Upper lobe of right lung (tissue), 1 donor: ENCODE measurements at places on chromosomes 6 and 20.
A peak's percentile ranks its signal among the peaks of the same experiment; 100 is the strongest.

GRCh38 chr20:2799271-2799670 is 1.2 kb downstream of the CPXM1 start:
- DNase-seq = no peak

- no peak for DNase-seq
Measured at GRCh38 chr6:88536071-88536625, 370.0 kb upstream of the CNR1 start.

DNA sequence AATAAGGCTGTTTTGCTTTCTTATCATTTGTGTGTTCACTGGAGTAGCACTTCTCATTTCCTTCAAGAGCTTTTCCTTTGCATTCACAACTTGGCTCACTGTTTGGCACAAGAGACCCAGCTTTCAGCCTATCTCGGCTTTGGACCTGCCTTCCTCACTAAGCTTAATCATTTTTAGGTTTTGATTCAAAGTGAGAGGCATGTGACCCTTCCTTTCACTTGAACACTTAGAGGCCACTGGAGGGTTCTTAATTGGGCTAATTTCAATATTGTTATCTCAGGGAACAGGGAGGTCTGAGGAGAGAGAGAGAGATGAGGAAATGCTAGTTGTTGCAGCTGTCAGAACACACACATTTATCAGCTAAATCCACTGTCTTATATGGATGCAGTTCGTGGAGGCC is 82.9 kb upstream of the SCAF8 start:
- no peak for DNase-seq

- DNase-seq = no peak
Measured at GRCh38 chr20:38649275-38649891, 47.8 kb downstream of the ARHGAP40 start.

GRCh38 chr6:30795549-30796293 is 51.4 kb upstream of the IER3 start:
- no peak for DNase-seq

- no peak for DNase-seq
Measured at GRCh38 chr6:85865420-85866369, 223.0 kb upstream of the SYNCRIP start.

DNA sequence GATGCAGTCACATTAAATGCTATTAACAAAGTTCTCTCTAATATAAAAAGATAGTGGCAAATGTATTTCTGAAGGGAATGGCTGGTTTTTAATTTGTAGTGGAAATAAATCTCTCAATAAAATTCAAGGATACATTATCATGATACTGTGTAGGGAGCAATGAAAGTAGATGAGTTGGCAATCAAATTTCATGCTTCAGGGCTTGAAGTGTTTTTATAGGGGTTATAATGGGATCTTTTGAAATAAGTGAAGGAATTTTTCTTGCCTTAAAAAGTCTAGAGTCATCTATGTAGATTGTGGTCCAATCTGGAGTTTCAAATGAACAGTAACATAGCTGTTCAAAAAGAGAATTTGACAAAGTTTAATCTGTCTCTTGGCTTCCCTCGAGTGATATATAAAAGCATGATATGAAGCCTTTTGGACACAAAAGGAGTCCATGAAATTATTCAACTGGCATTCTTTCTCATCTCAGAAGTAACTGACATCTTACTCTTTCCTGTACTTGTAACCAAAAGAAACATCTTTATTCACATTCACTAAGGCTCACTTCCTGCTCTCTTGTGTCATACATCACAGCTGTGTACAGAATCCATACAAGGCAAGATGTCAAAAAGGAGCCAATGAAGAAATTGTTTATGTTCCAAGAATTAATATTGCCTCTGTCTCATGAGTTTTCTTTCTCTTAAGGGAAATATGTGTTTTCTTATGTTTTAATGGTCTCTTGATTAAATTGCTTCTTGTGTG is 591.0 kb upstream of the GJE1 start:
- DNase-seq = no peak

DNA sequence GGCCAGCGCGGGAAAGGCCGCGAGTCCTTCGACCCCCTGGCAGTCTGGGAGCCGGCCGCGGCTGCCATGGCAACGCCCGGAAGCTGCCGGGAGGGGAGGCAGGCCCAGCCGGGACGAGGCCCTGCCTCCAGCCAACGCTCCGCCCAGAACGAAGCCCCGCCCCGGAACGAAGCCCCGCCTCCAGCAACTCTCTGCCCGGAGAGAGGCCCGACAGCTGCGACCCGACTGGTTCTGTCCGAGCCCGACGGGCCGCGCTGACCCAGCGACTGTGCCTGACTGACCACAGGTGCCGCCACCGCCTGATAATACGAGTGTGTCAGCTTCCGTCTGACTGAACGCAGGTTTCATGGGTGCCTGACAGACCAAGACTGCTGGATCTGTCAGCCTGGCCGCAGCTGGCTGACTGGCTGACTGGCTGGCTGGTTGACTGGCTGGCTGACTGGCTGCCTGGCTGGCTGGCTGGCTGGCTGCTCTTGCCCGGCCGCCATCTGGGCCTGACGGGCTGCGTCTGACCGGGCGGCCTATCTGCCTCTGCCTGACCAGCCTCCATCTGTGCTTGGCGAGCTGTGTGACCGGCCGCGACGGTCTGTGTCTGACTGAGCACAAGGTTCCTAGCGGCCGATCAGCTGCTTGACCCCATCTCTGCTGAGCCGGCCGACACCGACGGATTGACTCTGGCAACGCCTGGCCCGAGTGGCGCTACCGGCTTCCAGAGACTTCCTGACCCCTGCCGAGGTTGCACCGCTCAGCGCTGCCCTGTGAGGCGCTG is 89.7 kb upstream of the EPB41L1 start:
- peak; percentile 99 for DNase-seq

DNA sequence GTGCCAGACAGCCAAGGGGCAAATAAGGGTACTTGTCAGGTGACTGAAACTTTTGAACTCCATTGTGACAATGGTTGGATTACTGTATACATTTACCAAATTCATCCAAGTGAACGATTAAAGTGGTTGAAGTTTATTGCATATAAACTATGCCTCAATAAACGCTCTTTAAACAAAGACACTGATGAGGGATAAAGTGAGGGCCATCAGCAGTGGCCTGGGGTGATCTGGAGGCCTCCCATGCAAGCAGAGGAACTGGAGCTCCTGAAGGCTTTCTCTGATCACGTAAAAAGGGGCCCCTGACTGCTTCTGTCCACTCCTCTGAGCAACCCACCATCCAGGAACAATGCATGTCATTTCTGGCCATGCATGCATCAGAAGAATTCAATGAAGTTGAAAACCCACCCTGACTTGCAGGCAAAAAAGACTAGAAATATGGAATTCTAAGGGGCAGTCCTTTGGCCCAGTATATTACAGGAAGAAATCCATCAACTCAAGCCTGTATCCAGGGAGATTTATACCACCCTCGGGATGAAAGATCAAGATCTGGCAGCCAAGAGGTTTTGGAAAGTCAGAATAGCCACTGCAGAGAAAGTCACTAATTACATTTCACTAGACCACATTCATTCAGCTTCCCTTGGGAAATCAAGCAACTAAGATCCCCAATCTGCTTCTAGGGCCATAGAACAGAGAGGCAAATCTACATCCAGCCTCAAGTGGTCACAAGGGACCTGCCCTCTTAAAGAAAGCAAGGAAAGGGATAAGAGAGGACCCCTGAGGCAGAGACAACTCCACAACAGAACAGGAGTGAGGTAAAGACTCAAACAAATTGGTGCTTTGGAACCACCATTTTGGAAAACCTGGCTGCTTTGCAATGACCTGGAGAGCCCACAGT is 31.7 kb upstream of the RAB22A start:
- no peak for DNase-seq

DNA sequence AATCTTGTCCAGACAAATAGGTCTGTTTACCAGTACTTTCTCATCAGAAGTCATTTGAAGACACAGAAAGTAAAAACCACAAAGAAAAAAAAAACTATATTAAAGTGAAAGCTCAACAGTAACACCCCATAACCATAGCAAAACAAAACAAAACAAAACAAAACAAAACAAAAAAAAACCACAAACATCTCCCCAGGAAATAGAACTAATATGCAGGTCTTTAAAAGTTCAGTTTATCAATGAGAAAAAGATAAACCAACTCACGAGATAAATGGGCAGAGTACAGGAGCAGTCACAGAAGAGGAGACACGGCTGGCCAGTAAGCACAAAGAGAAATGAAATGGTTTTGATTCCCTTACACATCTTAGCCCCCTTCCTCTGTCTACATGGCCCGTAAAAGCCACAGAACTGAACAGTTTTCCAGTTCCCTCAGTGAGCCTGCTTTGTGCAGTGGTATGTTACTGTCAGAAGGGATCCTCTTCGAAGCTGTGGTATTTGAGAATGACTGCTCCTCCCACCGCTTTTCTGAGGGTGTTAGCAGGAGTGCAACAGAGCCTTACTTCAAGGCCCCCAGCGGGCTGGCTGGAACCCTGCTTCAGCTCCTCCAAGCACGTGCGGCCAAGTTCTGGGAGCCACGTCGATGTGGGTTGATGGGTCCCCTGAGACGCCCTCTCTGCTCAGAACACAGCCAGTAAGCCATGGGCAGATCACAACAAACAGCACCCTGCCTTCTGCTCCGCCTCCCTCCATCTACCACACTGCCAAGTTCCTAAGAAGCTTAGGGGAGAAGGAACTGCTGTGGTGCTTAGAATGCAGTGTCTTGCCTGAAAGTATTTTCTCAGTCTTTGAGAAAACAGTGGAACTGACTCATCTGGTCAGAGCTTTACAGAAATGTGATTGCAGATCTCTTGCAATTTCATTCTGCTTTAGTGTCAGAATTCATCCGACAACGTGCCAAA is 14.0 kb downstream of the UST start:
- DNase-seq = no peak

GRCh38 chr20:44728801-44729443 is 13.8 kb downstream of the CCN5 start:
- peak; percentile 88 for DNase-seq

GRCh38 chr6:31405996-31406395 is 2.6 kb downstream of the MICA start:
- DNase-seq = no peak

DNA sequence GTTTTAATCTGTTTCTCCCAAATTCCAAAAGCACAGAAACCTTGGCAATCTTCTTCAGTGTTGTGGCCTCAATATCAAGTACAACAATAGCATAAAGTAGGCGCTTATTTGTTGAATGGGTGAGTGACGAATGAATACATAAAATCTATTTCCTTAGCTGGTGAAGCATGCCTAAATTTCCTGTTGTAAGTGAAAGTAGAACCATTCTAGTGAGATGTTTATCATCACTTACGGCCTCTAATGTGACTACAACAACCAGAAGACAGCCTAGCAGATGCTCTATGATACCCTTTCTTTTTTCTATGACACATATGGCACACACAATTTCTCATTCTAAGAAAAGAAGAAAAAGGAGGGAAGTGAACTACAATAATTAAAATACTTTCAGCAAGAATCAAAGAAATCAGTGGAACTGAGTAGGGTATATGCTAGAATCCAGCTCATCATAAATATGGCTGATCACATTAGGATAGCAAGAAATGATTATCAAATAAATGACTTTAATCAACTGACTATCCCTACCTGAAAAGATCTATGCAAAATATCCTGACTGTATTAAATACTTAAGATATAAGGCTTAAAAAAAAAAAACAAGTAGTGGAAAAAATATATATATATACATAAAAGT is 67.4 kb downstream of the BTBD9 start:
- DNase-seq = no peak

GRCh38 chr20:3744806-3745685 is 12.6 kb downstream of the HSPA12B start:
- DNase-seq = peak; percentile 94

- no peak for DNase-seq
Measured at GRCh38 chr20:52889225-52889624, 82.9 kb upstream of the TSHZ2 start.

DNA sequence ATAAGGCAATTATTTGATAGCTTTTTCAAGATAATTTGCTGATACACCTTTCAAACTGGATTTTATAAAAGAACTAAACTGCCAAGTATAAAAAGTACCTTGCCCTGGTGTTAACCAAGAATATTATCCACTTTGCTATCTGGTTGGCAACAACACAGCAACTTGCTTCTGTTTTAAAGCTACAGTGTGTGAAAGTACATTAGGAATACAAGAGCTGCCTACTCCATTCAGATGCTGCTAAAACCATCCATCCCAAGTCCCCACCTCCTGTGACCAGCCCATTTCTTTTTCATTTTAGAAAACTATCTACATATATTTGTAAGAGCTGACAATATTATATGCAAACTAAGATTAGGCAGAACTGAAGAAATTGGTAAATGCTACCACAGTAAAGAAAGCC is 12.8 kb downstream of the CLDN20 start:
- no peak for DNase-seq

DNA sequence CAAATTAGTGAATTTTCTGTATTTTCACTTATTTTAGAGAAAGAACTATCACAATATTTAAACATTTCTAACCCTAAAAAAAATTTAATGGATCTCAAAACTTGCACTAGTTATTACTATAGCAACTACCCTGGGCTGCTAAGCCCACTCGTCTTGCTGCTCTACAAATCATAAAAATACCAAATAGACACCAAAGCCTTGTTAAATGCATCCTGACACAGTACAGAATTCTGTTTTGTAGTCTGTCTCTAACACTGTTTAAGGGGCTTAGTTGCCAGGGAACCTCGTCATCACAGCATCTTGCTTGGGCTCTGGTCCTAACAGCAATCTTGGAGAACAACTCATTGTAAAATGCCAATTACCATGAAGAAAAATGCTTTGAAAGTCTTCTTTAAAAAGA is 56.9 kb upstream of the MBOAT1 start:
- DNase-seq = no peak

DNA sequence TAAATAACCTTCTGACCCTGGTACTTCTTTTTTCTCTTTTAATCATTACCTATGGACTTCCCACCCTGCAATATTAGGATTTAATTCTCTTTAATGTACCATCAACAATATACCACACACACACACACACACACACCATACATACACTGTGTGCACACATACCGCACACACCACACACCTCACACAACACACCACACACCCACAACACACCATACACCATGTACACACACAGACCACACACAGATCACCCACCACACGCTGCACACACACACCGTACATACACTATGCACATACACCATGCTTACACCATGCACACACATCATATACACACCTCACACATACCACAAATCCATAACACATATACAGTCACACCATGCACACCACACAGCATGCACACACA is 57.4 kb upstream of the MAP3K4 start:
- DNase-seq = no peak

DNA sequence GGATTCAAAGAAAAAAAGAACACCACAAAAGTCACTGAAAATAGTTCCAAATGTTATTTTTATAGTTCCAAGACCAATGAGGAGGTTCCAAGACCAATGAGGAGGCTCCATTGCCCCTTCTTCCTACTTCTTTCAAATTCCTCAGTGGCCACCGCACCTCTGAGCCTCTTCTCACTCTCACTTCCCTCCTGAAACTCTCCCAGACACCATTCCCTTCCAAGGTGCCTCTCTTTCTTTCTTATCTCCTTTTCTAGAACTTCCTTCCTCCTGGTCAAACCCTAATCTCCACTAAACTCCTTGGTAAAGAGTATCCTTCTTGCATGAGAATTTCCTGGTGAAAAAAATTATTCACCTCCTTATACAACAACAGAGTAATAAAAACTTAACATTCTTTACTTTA is 20.4 kb upstream of the MCUR1 start:
- no peak for DNase-seq
